NCI-H1436 treated with DMSO at 0.1 percent for 48 hours (cell line): ENCODE measurements at places on chromosomes 1 and 21.

GRCh38 chr1:241934201-241934848, 23.2 kb upstream of the BECN2 start:
- DNase-seq, result no peak

DNA sequence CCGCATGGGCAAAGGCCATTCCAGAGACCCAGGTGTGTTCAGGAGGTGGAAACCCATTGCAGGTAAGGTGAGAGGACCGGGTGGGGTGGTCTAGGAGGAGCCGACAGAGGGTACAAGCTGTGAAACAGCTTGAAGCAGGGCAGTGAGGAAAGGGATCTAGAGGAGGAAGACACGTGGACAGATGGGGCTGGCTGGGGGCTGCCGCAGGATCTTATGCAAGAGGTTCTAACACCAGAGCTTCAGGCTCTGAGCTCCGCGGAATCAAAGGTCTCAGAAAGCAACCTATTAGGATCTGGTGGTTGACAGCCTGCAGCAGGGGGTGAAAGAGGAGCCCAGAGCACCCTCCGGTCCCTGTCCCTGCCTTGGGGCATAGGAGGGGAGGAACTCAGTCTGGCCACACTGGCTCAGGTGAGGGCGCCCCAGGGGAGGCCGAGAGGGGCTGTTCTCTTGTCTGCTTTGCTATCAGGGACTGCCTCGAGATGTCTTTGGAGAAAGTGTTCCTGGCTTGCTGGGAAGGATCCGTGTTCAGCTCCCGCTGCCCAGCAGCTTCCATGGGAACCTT, 1.9 kb downstream of the TFF1 start:
- DNase-seq, result no peak

GRCh38 chr1:203167026-203167912, 8.4 kb downstream of the MYBPH start:
- DNase-seq, result no peak

- DNase-seq, result no peak
Measured at GRCh38 chr1:225709101-225709500, 56.2 kb upstream of the ENAH start.

DNA sequence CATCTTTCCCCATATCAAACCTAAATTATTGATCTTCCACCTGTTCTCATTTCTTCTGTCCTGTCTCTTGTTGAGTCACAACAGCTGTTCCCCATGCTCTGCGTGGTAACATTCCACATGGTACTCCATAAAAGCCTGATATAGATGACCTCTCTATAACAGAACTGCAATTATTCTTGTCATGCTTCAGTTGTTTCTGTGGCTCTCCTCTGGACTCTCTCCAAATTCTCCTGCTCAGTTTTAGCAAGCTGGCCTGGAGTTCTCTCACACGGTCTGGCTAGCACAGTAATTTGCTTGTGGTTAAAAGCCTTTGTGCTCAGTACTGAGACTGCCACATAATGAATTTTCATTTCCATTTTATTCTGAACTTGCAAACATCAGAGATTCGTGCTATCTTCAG, 10.6 kb upstream of the LRRC39 start:
- no peak for DNase-seq

DNA sequence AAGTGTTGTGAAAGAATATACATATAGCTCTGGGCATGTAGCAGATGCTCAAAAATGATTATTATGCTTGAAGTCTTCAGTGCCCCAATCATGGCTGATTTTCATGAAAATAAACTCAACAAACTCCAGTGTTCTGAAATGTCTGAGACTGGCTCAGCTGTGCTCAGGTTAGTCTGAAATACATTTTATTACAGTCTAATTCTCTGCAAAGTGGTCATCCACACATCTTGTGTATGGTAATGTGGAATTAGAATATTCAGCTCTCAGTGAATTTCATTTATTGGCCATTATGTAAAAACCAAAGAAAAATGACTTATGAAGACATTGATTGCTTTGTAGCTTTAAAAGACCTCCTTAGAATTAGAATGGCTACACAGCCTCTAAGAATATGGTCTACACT, 109.9 kb downstream of the DISC1 start:
- DNase-seq, result no peak

DNA sequence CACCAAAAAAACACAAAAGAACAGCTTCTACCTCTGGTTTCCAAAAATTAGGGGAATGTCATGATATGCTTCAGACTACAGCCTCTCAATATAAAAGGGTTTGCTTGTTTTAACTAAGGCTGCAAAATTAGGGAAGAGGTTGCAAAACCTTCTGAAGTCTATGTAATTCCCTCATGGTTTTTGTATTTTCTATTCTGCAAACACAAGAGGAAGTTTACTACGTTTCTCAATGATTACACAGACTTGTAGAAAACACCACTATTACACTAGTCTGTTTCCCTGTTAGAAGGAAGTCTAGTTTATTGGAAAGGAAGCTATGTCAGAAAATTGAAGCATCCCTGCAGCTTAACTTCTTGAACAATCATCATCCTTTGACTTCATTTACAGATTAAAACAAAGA, 229.7 kb upstream of the FMN2 start:
- DNase-seq, result no peak

GRCh38 chr1:203206129-203206687, 19.7 kb upstream of the CHI3L1 start:
- no peak for DNase-seq

- DNase-seq, result no peak
Measured at GRCh38 chr1:207821464-207822045, 69.7 kb downstream of the CD46 start.

DNA sequence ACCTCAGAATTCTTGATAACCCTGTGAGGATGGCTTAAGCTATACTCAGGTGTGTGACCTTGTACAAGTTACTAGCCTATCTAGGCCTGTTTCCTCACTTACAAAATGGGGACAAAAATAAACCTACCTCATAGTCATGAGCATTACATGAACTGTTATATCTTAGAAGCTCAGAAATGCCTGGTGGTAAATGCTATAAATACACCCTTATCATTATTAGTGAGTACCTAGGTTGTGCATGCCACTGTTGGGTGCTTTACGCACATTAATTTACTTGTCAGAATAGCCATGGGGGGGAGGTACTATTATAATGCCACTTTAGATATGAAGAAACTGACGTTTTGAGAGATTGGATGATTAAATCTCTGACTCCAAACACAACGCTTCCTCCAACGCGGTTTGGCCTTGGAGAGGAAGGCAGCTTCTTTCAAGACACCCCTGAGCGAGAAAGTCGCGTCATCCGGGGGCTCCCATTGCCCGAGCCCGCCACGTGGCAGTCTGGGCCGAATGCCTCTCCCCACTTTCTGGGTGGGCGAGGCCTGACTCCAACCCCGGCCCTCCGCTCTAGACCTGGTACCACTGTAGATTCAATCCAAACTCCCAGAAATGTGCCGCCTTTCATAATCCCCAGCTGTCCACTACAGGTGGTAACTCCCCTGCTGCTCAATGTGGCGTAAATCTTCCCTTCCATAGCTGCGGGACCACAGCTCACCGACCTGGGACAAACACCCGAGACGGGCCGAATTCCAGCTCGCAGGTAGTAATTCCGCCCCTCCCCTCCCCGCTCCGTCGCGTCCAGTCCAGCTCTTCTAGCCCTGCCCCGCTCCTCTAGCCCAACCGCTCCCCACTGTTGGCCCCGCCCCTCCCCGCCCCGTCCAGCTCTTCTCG, 771 bp upstream of the RAD54L start:
- peak; percentile 87 for DNase-seq

GRCh38 chr21:43273708-43274021, 104.9 kb downstream of the CRYAA start:
- DNase-seq, result no peak

DNA sequence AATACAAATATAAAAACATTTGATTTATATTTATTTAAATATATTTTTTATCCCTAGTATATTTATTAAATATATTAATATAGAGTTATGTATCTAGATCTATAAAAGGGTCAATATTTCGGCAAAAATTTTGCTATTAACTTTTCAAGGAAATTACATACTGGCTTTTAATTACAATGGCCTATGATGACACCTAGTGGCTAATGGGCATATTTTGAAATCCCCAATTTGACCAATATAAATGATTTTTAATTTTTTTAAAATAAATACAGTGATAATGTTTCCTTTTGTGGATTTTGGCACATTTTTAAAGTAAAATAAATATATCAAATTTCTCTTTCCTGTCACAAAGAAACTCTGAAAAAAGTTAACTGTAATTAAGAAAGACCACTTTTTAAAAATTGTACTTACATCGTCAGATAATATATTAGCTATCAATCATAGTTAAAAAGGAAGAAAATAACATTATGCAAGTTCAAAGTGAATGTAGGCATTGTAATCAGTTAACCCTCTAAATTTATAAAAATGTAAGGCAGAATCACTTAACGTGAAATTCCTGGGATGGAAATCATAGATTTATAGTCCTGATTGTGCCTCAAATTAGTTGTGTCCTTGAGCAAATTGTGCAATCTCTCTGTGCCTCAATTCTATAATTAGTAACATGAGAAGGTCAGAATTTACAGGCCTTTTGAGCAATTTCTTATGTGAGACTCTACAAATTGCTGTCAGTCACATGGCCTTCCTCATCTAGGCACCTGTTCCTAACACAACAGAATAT, 25.6 kb upstream of the RGS13 start:
- DNase-seq, result no peak

DNA sequence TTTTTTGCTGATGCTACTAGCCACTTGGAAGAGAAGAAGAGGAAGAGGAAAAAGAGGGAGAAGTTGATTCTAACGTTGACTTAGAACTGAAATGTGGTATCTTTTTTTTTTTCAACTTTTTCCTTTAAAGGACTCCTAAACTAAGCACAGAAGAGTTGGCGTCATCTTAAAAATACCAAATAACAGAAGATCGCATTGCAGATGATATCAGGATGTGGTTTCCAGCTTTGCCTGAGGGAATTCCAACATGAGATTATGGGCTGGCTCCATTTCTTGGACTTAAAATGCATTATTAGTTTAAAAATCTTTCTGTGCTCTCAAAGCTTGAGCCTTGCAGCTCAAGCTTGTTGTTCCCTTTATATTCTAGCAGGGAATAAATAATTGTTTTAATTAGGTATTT, 29.8 kb downstream of the WDR3 start:
- DNase-seq, result no peak

DNA sequence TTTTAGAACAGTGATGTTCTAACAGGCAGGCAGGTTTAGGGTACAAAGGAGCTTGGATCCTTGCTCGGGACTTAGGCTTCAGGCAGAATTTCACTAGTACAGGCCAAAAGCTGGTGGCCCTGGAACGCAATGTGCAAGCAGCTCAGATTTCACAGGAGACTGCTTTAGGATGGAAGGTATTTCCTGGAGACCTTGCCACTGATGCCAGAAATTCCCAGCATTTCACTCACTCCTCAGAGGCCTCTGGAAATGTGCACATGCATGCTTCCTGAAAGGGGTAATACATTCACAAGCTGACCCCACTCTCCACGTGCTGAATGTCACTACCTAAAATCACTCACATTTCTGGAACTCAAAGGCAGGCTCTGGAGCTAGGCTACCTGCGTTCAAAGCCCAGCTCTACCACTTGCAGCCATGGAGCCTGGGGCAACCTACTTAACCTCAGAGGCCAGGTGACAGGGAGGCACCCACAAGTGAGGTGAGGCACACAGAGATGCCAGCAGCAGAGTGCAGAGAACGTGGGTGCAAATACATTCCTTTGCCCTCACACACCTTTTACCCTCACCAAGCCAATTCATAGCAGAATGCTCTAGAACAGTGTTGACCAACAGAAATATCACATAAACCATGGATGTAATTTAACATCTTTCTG, 56.5 kb downstream of the CDC7 start:
- DNase-seq, result no peak

- DNase-seq, result no peak
Measured at GRCh38 chr1:207243442-207244408, 77.8 kb upstream of the CD55 start.

GRCh38 chr1:116435806-116436610, 63.0 kb downstream of the ATP1A1 start:
- DNase-seq, result no peak

GRCh38 chr1:241560146-241560848, 28.1 kb downstream of the KMO start:
- DNase-seq, result no peak

DNA sequence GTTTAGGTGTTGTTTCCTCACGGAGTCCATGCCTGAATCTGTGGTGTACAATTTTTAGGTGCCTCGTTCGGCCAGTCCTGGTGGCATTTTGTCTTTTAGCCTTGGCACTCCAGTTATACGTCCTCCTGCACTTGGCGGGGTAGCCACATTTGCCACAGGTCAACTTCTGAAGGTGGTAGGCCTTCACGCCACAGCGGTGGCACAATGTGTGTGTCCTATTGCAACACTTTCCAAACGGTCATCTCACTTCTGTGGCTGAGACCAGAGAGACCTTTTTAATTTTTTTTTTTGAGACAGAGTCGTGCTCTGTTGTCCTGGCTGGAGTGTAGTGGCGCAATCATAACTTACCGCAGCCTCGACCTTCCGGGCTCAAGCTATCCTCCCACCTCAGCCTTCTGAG, 49.1 kb downstream of the CAMTA1 start:
- no peak for DNase-seq

DNA sequence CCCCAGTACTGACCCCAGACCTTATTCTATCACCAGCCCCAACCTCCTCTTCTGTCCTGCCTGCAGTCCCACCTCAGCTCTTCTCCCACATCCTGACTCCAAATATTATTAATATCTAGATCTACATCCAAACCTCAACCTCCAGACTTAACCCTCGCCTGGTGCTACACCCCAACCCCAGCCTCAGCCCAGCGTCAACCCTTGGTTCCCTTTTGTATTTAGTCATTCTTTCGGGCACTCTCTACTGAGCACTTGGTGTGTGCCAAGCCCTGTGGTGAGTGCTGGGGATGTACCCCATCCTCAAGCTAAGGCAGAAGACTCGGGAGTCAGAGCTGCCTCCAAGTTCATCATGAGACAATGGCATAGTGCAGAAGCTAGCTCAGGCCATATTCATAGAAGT, 1.1 kb downstream of the SHISAL2A start:
- DNase-seq, result no peak

GRCh38 chr1:172700556-172700955, 41.7 kb downstream of the FASLG start:
- no peak for DNase-seq

DNA sequence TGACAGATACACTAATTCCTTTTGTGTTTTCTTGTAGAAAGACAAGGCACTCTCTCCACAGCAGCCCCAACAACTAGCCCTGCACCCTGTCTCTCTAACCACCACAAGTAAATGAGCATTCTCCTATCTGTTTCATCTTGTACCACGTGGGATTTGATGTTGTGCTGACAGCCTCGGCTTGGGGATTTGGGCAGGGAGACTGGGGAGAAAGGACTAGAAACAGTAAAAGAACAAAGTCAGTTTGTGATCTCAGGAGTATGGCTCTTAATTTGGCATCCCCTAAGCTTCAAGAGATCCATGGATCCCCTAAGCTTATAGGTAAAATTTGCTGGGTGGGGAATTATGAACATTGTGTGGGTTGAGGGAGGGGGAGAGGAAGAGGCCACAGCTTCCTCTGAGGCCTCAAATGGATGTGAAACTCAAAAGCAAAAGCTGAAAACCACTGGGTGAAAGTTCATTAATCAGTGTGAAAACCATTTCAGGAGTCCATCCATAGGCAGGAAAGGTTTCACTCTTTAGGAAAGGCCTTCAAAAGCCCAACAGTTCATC, 3.1 kb downstream of the C1orf162 start:
- DNase-seq, result no peak
